CMK (cell line): ENCODE measurements at places on chromosomes 1 and 21.

- no peak for DNase-seq
Measured at GRCh38 chr1:40582116-40582515, 50.7 kb downstream of the ZNF684 start.

DNA sequence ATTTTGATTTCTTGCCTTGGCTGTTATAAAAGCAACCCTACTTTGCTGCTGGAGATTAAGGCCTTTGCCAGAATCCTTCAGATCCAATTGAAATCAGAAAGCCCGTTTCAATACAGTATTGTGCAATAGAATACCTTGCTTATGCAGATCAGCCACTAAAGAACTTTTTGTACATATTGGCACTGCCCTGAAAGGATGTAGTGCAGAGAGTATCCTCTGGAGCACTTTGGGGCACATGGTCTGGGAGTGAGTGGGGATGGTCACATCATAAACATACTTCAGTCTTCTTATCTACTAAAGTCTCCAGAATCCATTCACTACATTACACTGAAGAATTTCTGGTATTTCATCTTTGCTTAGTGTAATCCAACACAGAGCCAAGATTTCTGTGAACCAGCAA, 189.0 kb downstream of the CENPF start:
- DNase-seq: no peak

DNA sequence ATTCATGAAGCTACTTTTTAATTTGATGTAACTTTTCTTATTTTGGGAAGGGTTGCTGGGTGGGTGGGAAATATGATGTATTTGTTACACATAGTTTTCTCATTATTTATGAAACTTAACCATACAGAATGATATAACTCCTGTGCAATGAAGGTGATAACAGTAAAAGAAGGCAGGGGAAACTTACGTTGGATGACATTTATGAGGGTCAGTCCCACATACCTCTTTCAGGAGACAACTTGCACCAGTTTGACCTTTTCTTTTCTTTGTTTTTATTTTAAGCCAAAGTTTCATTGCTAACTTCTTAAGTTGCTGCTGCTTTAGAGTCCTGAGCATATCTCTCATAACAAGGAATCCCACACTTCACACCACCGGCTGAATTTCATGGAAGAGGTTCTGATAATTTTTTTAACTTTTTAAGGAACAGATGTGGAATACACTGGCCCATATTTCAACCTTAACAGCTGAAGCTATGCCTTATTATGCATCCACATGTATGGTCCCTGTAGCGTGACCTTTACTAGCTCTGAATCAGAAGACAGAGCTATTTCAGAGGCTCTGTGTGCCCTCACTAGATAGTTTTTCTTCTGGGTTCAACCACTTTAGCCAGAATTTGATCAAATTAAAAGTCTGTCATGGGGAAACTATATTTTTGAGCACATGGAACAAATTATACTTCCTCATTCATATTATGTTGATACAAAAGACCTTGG, 28.0 kb upstream of the KIAA1614 start:
- DNase-seq: no peak

DNA sequence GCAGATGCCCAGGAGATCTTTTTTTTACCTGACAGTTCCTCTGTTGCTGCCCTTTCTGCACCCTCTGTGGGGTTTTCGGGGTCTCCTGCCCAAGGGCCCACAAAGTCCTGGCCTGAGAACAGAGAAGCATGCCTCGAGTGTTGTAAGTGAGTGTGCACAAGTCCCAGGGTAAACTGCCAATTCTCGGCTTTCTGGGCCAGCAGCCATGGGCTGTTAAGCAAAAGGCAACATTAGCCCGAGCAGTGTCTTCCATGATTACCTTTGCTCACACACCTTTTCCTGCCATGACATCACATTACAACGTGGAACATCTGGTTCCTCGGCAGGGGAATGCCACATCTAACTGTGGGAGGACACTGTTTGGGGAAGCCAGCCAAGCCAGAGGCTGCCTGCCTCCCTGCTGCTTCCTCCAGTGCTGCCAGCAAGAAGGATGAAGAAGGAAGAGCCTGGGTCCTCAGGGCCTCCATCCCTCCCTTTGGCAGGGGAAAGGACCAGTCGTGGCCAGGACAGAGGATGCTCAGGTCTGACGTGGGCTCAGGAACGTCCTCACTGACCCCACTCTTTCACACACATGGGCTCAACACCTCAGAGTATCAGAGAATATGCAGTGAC, 485.9 kb downstream of the OMA1 start:
- DNase-seq: no peak

GRCh38 chr1:202123336-202123813, 658 bp downstream of the GPR37L1 start:
- no peak for DNase-seq

DNA sequence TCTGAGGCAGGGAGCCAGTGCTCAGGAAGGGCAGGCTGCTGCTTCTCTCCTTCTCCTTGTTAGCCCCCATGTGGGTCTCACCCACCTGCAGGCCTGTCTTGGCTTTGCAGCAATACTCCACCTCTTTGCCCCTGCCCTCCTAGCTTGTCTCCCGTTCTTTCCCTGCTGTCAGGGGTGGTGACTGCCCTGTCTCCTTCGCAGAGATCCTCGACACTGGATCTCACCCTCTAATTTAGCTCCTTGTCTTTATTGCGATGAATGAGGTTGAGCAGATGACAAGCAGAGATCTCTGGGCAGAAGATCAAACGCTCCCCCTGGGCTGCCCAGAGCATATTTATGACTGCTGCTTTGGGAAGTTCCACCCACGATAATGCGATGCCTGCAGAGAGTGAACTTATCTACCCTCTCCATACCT, 199.2 kb downstream of the ROR1 start:
- DNase-seq: no peak

DNA sequence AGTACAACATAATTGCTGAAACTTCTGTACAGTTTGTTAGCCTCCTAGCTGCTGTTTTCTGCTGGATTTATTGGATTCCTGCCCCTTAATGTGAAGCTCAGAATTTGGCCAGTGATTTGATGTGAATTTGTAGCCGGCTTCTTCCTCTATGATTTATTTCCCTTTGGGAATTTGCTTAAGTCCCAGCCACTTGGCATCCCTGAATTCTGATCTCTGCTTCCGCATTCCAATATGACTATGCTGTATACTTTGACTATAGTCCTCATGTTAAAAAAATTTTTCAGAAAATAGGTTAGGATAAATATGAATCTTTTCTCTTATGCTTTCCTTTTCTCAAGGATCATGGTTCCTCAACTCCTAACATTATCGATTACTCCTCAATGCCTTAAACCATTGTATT, 12.4 kb upstream of the LRIF1 start:
- no peak for DNase-seq

DNA sequence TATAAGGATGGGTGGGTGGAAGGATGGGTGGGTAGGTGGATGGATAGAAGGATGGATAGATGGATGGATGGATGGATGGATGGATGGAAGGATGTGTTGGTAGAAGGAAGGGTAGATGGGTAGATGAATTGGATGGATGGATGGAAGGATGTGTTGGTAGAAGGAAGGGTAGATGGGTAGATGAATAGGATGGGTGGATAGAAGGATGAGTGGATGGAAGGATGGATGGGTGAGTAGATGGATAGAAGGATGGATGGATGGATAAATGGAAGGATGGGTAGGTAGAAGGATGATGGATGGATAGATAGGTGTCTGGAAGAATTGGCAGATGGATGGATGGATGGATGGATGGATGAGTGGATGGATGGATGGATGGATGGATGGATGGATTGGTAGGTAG, 6.0 kb downstream of the MASP2 start:
- no peak for DNase-seq

DNA sequence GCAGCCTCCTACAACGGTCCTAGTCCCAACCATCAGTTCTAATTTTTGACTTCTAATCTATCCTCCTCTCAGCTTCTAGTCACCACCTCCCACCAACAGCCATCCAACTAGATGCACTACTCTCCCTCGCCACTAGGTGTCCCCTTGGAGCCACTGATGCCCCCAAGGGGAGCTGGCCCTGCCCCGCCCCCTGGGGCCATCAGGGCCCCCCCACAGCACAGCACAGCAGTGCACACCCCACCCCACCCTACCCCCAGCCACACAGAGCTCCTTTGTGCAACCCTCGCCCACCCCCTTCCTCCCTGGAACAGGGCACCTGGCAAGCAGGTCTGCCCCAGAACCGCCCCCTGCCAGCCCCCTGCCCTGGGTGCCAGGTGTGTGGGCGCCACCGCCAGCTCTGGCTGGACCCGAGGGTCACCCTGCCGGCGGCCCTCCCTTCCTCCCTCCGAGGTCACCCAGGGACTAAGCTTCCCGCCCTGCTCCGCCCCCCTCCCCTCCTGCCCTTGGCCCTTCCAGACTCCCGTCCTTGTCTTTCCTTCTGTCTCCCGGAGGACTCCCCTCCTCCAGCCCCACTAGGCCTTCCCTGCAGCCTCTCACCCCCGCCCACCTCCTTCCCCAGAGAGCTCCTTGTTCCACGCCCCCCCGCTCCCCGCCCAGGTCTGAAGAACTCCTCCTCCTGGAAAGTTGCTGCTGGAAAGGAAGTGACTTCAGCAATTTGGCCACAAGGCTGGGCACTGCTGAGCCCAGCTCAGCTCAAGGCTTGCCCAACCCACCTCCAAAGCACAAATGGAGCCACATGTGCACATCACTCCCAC, 47.0 kb downstream of the AHDC1 start:
- peak; percentile 95 for DNase-seq

- DNase-seq: no peak
Measured at GRCh38 chr1:219085082-219085481, 88.6 kb upstream of the LYPLAL1 start.

GRCh38 chr1:160671603-160672517, 25.0 kb upstream of the SLAMF1 start:
- DNase-seq: no peak

GRCh38 chr21:45634511-45635183, 8.9 kb upstream of the PCBP3 start:
- DNase-seq: no peak

DNA sequence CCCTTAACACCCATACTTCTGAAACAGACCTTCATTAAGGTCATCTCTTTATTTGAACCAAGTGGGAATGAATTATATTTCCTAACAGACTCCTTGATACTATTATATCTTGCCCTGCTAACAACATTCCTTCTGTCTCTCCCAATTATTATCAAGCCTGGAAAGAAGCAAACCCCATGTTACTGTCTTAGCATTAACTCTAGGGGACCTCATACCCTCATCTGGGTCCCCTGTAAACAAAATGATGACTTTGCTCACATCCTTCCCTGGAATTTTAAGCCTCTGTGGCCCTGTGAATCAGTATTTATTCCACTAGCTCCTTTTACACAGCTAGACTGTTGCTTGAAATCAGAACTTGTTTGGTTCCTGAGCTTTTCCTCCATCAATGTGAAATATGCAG, 38.3 kb upstream of the BCL10 start:
- no peak for DNase-seq

- no peak for DNase-seq
Measured at GRCh38 chr1:221093903-221094791, 214.9 kb downstream of the HLX start.

- DNase-seq: no peak
Measured at GRCh38 chr1:42518908-42519307, 55.8 kb downstream of the CCDC30 start.

DNA sequence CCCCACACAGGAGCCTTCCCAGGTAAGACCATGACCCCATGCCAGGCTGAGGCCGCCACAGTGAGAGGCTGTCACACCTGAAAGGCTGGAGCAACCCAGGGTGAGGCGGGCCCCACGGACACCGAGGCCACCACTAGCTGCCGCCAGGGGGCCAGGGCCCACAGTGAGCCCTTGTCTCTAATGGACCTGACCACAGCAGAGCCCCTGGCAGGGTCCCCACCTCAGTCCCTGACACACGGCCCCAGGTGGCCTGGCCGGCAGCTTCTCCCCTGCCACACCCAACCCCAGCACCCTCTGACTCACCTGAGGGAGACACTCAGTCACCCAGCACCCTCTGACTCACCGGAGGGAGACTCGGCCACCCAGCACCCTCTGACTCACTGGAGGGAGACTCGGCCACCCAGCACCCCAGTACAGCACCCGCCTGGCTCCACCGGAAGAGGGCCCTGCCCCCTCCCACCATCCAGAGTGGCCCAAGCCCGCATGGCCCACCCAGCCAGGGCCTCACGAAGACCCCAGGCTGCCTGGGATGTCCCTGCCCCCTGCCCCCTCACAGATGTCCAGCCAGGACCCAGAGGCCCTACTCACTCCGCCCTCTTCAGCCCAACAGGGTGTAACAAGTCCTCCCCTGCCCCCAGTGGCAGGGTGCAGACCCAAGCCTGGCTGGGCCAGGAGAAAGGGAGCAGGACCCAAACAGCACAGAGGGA, 4.4 kb downstream of the DVL1 start:
- DNase-seq: no peak

- peak; percentile 66 for DNase-seq
Measured at GRCh38 chr1:226110249-226111097, 48.0 kb downstream of the H3-3A start.

DNA sequence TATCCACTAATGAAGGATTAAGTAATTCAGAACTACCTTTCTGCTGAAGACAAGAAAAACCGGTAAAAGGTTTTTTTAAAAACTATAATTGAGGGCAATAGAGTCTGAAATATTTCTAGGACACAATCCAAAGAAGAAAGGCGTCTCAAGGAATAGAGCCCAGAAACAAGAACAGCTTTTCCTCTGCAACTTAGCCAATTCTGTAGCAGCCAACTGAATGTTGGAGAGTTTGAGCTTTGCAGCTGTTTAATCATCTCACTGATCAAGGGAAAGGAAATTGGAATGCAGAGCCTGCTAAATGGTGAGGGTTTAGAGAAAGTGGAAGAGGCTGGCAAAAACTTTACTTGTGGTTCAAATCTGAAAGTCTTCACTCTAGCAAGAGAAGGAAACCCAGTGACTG, 818.9 kb downstream of the KCNT2 start:
- DNase-seq: no peak

DNA sequence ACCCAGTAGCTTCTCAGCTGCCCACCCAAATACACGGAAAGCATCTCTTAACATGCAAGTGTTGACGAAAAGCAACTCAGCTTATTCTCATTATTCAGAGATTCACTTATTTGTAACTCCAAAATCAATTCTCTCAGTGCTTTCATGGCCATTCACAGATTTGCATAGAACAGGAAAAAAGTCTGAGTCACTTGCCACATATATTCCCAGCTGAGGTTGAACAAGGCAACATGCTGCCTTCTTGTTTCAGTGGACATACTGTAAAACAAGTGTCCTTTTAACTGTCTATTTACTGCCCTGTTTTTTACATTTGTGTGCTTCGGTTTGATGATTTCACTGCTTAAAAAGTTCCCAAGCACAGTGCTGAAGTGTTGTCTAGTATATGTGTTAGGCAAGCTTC, 273.0 kb downstream of the LTN1 start:
- DNase-seq: no peak

DNA sequence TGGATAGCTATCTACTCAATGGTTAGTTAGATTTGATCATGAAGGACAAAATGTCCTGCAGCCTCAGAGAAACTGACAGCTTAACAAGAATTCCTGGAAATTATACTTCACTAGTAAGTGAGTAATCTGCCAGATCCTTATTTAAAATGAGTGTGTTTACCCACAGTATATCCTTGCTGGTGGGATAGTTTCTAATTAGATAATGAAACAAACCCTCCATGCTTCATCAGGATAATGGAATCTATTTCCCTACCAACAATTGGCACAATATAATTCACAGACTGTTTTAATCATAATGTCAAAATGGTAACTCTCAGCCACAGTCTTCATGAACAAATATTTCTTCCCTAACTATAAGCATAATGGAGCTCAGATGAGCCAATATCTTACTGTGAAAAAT, 239.4 kb upstream of the ST6GALNAC5 start:
- no peak for DNase-seq
